SIG-M5 (cell line): ENCODE measurements at places on chromosomes 16 and 17.

DNA sequence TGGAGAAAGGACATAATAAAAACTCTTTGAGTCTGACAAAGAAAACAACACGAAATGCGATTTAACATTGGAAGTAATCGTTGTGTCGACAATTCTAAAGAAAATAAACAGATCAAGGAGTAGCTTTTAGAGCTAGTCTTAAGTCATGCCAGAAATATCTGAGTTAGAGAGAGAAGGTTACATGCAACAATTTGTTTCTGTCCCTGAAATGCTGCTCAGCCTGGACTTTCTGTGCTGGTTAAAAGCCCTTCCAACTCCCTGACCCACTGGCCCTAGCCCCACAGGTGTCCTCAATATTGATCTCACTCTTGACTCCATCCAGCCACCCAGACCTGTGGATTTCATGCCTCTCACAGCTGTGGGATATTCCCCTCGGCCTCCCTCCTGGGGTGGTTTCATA, 33.2 kb upstream of the TEX2 start:
- no peak for DNase-seq

DNA sequence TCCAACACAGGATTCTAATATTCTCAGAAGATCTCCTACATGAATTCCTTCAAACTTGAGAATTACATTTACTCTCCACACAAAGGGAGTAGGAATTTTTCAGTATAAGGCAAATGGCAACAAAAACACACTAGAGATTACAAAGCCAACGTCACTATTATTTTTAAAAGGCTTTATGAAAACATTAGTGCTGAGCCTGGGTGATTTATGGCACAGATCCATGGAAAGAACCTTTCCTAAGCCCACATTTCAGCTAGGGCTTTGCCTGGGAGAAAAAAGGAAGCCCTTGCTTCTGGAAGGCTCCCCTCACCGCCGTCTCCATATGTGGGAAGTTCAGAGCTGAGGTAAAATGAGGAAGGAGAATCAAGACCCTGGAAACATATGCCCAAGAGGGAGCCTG, 499.4 kb upstream of the HSBP1 start:
- DNase-seq: no peak

DNA sequence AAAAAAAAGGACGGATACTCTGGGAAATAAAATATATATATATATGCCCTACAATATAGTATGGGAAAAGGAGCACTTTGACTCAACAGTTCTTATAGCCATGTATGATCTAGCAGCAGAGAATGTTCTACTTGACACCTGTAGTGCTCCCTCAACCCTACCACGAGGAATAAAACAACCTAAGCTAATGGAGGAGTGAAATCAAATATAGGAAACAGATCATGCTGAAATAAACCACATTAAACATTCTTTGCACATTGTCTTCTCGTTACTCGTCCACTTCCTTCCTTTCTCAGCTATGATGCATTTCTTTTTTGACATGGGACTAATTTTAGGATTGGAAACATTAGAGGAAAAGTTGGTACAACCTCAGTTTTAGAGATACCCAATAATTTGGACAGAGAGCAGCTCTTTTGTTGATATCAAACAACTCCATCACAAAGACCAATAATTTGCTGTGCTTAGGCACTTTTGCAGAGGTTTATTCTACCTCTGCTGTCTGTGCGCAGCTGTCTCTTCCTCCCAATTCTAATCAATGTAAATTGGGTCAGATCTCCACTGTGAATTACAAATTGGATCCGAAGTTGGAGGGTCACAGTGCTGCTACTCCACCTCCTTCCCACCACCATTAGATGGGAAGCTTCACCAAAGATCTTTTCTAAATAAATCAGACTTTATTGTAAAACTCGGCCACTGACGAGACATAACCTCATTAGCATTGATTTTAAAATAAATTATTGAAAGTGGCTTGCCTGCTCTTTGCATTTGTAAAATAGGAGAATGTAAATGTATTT, 65.8 kb downstream of the SNX11 start:
- no peak for DNase-seq

DNA sequence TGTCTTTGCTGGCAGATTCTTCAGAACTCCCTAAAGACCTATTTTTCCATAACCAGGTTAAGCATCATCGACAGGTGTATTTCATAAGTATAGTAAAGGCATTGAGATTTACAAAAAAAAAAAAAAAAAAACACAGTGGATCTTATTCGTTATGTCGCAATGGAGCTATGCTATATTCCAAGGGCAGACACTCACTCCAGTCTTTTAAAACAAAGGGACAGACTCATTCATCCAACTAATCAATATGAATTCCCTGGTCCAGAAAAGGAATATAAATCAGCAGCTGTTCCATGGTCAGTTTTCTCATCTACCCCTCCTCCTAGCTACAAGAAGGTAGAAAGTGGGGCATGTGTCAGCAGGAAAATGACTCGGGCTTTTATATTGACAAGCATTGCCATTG, 97.7 kb upstream of the MON1B start:
- no peak for DNase-seq

GRCh38 chr16:12802661-12803060, 1.0 kb downstream of the CPPED1 start:
- no peak for DNase-seq

DNA sequence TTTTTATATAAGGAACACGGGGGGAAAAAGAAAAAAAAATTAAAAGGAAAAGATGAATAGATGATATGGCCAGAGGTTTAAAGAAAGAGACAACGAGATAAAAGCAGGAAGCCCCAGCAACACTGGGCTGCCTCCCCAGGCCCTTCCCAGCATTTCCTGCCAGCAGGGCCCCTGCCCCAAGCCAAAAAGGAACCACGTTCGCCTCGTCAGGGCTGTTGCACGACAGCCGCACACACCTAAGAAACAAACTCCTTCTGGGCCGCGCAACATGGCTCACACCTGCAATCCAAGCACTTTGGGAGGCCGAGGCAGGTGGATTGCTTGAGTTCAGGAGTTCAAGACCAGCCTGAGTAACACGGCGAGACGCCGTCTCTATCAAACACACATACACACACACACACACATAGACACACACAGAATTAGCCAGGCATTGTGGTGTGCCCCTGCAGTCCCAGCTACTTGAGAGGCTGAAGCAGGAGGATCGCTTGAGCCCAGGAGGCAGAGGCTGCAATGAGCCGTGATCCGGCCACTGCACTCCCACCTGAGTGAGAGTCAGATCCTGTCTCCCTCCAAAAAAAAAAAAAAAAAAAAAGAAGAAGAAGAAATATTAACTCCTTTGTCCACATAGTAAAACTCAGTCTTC, 83.0 kb downstream of the ANKRD11 start:
- DNase-seq: no peak

DNA sequence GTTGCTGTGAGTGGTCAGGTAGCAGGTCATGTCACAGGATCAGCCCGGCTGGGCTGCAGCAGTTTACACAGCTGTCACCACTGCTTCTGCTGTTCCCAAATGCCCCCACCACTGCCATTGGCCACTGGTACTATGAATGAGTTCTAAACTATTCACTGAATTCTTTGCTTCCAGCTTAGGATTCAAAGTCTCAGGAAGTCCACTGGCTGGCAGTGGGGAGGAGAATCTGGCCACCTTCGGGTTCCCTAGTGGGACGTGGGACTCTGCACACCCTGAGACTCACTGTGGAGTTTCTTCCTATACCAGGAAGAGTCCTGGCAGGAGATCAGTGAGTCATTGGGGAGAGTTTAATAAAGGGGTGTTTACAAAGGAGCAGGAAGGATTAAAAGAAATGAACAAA, 6.9 kb downstream of the MT1X start:
- no peak for DNase-seq
